H9 (cell line): ENCODE measurements at places on chromosomes 12 and 14. TPM values are rescaled to one million over a fixed set of nuclear protein-coding genes. Genes with fewer than 3 reads are reported as not detected.

- DNase-seq: no peak
Observed at GRCh38 chr12:3480764-3481163, 10.2 kb upstream of the PRMT8 start.

- no peak for DNase-seq
Observed at GRCh38 chr12:76855271-76855670, 23.5 kb downstream of the CSRP2 start.

DNA sequence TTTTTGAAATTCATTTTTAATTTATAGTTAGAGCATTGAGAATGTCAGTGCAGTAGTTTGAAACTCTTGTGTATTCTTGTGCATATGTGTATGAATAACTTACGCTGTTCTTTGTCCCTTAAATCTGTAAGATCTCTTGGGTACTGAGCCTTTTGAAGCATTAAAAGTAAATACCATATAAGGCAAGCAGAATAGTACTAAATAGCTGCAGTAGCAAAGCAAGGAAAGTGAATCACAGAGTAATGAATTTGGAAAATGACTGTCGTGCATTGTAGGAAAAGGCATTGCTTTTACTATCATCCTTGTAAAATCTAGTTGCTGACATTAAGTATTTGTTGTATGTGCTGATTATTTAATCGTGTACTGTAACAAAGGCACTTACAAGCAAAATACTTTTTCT is 12.1 kb downstream of the CNOT2 start:
- no peak for DNase-seq

VRTN gene
- total RNA-seq: 104 and 105 TPM in 2 replicates

TPPP2 gene
- not detected in 2 replicates for total RNA-seq

ACVRL1 gene
- not detected in 2 replicates for total RNA-seq

INHBC gene
- not detected in 2 replicates for total RNA-seq
